Activated T-cell treated with anti-CD3 and anti-CD28 coated beads, Interleukin-2, amount 50 U/mL, for 1 hour (primary cell): ENCODE measurements at places on chromosomes 6 and 20.
A peak's percentile ranks its signal among the peaks of the same experiment; 100 is the strongest.

- DNase-seq = no peak
These were observed 9.5 kb upstream of the HLA-DOA start for GRCh38 chr6:33018904-33019303.

GRCh38 chr6:85468326-85468725, 18.4 kb downstream of the NT5E start:
- DNase-seq = no peak

DNA sequence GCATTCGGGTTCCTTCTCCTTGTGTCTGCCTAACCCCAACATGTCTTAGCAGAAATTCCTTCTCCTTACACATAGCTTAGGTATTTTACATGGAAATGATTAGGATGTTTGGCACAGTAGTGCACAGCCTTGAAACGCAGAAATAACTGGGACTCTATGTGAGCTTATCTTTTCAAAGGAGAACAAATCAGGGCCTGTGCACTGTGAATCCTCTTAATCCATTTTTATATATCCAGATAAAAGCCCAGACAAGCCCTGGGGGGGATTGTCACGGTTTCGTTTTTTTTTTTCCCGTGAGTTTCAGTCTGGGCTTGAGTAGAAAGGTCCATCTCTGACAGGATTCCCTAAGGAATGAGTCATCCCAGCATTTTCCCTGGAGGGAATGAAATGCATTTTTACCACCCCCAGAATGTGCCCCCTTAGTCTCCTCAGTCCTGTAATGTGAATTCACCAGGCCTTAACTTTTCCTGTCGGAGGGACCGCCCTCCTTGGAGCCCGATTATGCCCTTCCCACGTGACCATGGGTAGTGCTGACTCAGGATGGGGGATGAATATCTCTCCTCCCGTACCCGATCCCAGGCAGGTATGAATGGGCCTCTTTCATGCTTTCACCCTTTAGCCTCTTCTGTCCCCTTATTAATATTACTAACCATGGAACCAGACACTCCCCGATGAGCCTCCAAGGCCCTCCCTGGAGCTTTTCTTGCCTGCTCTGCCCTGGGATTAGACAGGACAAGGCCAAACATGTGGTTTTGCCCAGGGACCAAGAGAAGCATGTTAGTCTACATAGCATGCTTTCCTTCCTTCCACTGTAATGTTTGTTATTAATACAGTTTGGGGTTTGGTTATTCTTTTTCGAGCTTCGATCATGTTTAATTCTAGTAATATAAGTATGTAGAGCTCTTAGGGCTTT, 23.9 kb upstream of the NAA20 start:
- DNase-seq = no peak

- DNase-seq = no peak
These were observed 12.1 kb upstream of the SRC start for GRCh38 chr20:37333848-37334318.

DNA sequence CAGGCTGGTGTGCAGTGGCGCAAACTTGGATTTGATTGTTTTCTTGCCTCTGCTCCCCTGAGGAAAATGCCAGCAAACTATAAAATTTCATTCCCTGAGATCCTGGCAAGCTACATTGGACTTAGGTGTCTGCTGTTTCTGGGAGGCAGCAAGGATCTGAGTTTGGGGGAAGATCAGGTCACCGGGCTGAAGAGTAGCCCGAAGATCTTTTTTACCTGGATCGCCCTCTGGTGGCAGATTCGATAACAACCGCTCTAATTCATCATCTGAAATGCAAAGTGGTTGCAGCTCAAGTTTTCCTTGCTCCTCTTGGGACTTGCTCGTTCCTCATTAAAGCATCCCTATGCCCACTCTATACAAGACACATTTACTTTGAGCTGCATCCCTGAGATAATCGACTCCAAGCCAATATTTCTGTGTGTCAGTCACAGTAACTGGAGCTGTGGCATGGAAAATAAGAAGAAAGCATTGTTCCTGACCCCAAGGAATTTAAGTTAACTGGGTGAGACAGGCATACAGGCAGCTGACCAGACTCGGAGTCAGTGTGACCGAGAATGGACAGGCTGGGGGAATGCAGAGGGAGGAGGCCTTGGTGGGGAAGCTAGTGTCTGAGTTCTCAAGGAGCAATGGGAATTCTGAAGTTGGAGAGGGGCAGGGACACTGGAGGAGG, 131.8 kb upstream of the PROKR2 start:
- peak; percentile 33 for DNase-seq

GRCh38 chr6:101083533-101084175, 202.5 kb upstream of the ASCC3 start:
- DNase-seq = no peak

- DNase-seq = no peak
These were observed 5.3 kb downstream of the SOBP start for GRCh38 chr6:107495196-107495643.

DNA sequence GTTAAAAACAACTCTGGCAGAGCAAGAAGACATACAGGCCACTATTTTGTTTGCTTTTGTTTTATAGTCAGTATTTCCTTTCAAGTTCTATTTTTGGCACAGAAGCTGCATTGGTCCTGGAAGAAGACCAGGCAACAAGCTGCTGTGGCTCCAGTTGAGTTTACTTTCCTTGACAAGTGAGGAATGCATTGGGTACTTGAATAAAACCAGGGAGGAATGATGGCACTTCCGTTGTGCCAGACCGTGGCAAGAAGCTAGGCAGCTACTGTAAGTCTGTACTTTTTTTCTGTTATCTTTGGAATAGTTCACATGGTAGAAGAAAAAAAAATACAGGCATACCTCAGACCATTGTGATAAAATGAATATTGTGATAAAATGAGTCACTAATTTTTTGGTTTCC, 66.3 kb downstream of the NCOA3 start:
- no peak for DNase-seq

- no peak for DNase-seq
These were observed 31.2 kb upstream of the KCNK5 start for GRCh38 chr6:39260456-39260855.

GRCh38 chr20:59977086-59977485, 18.9 kb downstream of the CDH26 start:
- no peak for DNase-seq

- no peak for DNase-seq
These were observed 10.7 kb downstream of the HMGN3 start for GRCh38 chr6:79223611-79224404.

DNA sequence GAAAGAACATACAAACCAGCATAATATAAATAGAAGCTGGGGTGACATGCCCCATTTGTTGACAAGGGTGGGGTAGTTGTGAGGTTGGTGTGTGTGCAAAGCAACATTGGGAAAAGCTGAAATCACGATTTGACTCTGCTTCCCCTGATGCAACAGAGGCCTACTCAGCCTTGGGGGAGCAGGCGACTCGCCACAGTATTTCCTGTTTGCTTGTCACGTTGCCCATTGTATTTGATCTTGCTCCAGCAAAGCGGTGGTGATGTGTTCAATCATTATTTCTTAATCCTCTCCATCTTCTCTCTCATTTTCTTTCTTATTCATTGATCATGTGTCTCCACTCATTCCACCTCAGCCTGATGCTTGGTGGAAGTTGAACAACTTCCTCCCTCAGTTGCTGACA, 165.8 kb upstream of the CITED2 start:
- DNase-seq = peak; percentile 39

DNA sequence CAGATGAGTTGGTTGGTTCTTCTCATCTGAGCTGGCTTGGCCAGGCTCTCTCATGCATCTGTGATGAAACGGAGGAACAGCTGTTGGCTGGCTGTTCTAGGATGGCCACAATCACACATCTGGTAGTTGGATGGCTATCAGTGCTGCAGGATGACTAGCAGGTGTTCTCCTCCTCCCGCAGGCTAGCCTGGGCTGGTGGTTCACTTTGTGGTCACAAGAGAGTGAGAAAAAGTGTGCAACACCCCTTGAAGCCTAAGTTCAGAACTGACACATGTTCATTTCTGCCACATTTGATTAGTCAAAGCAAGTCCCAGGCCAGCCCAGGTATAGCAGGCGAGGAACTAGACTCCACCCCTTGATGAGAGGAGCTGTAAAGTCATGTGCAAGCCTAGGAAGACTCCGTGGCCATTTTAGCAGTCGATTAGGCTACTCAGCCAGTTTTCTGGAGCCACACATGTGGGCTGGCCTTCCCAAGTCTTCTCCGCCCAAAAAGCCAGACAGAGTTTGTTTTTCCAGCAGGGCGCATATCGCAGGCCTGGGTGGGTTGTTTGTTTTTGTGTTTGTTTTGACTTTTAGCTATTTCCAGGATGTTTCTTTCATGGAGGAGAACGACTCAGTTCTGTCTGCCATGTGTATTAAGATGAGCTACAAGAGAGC, 120.8 kb downstream of the ISM1 start:
- no peak for DNase-seq

DNA sequence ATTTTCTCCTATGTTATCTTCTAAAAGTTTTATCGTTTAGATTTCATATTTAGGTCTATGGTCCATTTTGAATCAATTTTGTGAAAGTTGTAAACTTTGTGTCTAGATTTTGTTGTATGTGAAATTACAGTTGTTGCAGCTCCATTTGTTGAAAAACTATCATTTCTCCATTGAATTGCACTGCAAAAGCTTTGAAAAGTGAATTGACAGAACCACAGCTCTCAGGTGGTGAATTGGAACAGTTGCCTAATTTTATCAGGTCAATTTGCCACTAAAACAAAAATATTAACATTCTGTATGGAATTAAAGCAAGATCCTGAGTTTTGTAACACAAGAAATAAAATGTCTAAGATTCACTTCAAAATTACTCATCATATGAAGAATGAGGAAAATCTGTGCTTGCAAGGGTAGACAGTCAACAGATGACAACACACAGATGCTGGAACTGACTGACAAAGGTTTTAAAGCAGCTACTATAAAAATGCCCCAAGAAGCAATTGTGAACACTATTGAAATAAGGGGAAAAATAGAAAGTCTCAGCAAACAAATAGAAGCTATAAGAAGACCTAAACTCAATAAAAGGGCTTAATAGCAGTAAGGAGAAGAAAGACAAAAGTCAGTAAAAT, 346.7 kb downstream of the PAX1 start:
- DNase-seq = no peak

DNA sequence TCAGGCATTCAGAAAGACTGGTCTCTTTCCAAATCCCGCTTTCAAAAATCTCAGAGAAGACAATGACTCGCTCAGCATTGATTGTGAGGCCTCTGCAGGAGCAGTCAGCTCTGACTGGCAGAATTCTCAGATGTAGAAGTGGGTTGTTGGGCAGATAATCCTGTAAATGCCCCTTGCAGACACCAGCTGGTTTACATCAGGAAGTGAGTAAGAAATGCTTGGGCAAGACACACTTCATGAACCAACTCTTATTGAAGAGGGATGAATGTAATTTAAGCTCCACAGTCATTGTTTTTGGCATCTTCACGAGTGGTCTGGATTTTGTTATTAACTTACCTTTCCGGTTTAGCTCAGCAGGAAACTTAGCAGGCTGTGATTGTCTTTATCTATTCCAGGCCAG, 166.6 kb downstream of the PLCB4 start:
- DNase-seq = no peak

GRCh38 chr6:54308986-54309315, 710 bp downstream of the TINAG start:
- no peak for DNase-seq

DNA sequence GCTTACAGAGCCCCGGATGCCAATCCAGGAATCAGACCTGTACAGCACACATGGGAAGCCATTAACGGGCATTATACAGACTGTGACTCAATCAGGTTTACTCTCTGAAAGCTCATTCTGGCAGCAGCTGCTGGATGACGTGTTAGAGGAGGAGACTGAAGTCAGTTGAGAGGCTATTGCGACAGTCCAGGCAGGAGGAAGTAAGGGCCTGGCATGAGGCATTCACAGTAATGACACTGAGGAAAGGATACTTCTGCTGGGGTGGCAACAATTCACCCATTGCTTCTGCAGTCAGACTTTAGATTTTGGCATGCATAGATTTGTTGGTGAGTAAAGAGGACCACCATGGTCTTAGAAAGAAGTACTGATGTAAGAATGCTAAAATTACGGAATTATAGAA, 151.0 kb upstream of the HEY2 start:
- DNase-seq = no peak

DNA sequence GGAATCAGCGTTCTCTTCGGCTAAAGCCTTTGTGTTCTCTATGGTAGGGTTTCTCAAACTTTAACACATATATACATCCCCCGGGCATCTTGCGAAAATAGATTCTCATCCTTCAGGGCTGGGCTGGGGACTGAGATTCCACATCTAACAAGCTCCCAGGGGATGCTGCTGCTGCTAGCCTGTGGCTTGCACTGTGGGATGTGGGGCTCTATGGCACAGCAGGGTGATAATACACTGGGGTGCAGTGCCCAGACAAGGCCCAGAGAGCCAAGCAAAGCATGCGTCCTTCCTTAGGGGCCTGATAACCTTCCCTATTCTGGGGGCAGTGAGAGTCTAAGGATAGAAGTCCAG, 102.0 kb downstream of the LAMP5 start:
- DNase-seq = no peak

- no peak for DNase-seq
These were observed 70.5 kb upstream of the DUSP22 start for GRCh38 chr6:221531-222349.

GRCh38 chr6:13761361-13762036, 49.9 kb upstream of the RANBP9 start:
- DNase-seq = no peak
